ENCODE measurements at places on chromosomes 12 and 14. TPM values are rescaled to one million over a fixed set of nuclear protein-coding genes. Genes with fewer than 3 reads are reported as not detected.

- peak; percentile 71 for DNase-seq
Observed at GRCh38 chr12:122421821-122422729, at the start of gene CLIP1. CLIP1 (minus strand) TSS chr12:122422669; CDS start chr12:122380452, 42,217 bp downstream.

The LRIG3 gene
- total RNA-seq: 3.0 TPM

DNA sequence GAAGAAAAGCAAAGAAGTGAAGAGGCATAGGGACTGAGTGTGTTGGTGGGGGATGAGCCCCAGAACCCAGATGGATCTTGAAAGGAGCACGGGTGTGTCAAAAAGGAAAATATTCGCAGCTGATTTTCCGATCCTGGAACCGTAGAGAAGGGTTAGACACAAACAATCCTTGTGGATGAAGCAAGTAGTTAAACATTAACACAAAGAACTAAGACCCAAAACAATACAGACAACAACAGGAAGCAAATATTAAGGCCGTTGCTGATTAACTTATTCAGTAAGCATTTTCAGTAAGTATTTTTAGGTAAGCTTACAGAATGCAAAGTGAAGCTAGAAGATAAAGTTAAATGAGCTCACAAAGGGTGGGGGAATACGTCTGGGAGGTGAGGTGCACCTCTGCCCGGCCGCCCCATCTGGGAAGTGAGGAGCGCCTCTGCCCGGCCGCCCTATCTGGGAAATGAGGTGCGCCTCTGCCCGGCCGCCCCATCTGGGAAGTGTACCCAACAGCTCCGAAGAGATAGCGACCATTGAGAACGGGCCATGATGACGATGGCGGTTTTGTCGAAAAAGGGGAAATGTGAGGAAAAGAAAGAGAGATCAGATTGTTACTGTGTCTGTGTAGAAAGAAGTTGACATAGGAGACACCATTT lies 62.8 kb upstream of the PRB2 start:
- no peak for DNase-seq

GRCh38 chr14:69586404-69586803 lies 11.7 kb upstream of the CCDC177 start:
- DNase-seq: no peak

DNA sequence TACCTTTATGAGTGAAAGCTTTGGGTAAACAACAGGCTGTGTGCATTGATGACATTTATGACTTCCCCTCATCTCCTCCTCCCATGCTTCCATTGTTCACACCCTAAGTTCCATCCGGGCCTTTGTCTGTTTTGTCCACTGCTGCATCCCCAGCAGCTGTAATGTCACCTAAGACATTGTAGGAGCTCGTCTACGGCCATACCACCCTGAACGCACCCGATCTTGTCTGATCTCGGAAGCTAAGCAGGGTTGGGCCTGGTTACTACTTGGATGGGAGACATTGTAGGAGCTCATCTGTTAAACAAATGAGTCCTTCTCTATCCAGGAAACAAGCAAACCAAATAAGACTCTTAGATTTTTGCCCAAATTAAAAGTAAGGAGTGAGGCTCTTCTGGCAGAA lies 40.4 kb upstream of the SYCP3 start:
- DNase-seq: no peak

The CLEC1B gene
- not detected for total RNA-seq

GRCh38 chr14:83711046-83711445 lies 1818.9 kb upstream of the FLRT2 start:
- no peak for DNase-seq

The TMPRSS12 gene
- not detected for total RNA-seq

- no peak for DNase-seq
Observed at GRCh38 chr14:101855958-101856357, 94.4 kb downstream of the PPP2R5C start.

- DNase-seq: no peak
Observed at GRCh38 chr14:60510254-60510950, 1.5 kb downstream of the SIX6 start.

DNA sequence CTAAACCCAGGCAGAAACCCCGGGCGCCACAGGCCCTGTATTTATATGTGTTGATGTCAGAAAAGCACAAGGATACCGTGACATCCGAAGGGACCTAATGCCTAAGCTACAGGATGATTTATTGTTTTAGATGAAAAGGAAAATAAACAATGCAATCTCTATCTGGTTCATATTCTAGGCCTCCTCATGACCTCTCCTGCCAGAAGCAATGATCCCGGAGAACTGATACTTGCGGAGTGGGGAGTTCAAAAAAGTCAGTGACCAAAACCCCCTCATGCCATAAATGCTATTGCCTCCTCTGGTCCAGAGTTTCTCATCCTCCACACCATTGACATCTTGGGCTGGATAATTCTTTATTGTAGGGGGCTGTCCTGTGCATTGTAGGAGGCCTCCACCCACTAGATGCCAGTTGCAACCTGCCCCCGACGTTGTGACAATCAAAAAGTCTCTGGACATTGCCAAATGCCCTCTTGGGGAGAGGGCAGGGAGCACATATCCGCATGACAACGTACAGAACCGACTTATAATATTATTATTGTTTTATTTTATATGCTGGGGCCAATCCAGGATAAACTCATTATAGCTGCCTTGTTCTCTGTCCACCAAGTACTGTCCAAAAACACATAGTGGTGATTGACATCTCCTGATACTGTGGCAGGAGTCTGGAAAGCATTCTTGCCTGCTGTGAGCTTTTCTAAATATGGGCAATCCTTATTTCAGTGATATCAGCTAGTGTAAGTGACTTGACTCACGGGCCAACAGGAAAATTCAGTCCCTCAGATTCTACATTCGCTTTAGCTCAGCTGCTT lies 1.1 kb upstream of the CSRP2 start:
- peak; percentile 16 for DNase-seq

- no peak for DNase-seq
Observed at GRCh38 chr12:7396418-7396817, 47.5 kb downstream of the CD163L1 start.

DNA sequence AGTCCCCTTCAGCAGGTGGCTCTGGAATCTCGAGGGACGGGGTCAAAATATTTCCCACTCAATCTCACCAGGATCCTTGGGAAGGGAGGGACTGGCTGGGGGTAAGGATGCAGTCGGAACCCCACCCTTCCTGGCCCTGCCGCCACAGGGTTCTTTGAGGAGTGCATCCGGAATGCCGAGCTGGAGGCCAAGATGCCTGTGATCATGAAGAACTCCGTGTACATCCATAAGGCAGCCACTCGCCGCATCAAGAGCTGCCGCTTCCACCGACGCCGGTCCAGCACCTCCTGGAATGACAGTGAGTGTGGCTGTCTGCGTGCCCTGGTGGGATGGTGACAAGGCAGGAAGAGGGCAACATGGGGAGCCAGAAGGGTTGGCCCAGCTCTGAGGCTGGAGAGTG lies 43.1 kb downstream of the PLEKHD1 start:
- DNase-seq: no peak

DNA sequence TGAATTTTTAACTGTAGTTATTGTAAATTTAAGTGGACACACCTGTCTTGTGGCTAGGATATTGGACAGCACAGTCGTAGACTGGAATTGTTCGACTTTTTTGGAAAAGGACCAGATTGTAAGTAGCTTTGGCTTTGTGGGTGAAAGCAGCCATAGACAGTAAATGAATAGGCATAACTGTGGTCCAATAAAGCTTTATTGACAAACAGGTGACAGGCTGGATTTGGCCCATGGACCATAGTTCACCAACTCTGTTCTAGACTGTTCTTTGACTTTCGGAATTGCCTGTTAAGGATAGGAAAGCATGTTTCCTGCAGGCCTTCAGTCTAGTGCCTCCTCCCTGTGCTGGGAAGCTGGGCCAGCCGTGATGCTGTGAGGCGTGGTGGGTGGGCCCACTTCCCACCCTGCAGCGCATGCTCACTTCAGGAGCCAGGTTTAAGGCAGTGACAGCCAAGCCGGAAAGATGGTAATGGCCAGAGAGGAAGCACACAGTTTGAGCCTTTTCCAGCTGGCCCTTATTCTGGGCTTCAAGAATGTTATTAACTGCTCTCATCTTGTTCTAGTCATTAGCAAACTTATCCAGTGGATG lies 51.8 kb downstream of the PPP2R5C start:
- DNase-seq: peak; percentile 78

GRCh38 chr12:43069768-43070221 lies 480.2 kb upstream of the PRICKLE1 start:
- DNase-seq: peak; percentile 7

The OR4M1 gene
- total RNA-seq: not detected

GRCh38 chr14:87261621-87262020 lies 731.4 kb downstream of the GALC start:
- DNase-seq: no peak

DNA sequence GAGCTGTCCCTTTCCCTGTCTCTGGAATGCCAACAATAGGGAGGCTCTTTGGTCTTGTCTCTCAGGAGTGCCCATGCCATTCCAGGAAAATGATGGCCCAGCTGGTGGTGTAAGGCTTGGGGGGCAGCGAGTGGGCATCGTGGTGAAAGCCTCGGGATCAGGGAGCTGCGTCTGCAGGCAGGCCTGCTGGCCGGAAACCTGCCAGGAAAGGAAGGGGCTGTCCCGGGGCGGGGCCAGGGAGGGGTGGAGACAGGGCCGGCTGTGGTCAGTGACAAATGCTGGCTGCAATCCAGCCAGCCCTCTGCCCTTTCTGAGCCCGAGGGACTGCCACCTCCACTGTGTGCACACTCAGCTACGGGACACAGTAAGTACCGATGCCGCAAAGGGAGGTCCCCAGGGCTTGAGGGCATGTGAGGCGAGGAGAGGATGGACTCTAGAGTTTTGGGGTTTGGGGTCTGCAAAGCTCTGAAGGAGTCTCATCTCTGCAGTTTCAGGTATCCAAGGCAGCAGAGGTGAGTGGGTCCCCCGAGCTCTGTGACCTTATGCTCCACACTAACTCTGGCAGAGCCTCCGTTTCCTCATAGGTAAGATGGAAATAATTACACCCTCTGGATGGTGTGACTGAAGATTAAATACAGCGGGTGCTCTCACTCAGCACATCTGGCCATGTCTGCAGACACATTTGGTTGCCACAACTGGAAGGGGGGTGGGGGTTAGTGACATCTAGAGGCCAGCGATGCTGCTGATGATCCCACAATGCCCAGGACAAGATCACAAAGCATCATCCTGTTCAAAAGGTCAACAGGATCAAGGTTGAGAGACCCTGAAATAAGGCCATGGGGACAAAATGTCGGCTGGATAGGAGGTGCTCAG lies at the start of gene SERPINA5:
SERPINA5 (plus strand) TSS at position 300 of the 873 bp plus-strand sequence. CDS start 5,937 bp downstream, outside the sequence.
- DNase-seq: peak; percentile 67

The ATXN7L3B gene
- 25.9 TPM for total RNA-seq

DNA sequence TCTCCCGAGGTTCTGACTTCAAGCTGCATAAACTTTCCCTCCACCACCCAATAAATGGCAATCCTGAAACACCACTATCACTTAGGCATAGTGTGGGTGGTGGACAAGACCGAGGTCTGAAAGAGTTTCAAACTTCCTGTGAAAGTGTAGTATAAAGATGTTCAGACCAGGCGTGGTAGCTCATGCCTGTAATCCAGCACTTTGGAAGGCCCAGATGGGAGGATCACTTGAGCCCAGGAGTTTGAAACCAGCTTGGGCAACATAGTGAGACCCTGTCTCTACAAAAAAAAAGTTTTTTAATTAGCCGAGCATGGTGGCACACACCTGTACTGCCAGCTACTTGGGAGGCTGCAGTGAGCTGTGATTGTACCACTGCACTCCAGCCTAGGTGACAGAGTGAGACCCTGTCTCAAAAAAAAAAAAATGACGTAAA lies 61.9 kb downstream of the CCDC92 start:
- DNase-seq: no peak

DNA sequence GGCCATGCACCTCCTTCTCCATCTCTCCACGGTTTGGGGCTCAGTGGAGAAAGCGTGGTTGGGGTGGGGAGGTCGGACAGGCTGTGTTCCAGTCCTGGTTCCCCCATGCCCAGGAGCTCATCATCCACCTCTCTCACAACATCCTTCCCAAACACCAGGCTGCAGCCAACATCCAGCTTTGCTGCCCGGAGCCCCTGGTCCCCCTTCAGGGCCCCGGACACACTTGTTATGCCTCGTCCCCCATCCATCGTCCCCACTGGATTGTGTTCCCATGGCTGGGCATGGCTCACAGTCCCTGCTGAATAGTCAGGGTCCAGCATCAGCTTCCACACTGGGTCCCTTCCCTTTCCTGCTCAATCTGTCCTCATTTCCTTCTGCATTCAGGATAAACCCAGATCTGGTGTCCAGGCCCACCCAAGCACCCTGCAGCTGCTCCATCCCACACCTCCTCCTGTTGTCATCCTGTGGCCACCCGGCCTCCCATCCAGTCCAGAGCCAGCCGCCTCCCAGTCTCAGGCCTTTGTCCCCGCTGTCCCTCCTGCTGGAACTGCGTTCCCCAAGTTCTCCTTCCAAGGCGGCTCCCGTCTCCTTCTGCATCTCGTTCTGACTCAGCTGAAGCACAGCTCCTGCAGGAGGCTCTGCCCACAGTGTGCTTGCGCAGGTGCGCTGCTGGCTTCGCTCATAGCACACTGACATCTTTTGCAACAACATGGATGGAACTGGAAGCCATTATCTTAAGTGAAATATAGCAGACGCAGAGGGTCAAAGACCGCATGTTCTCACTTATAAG lies 211.4 kb upstream of the RTL1 start:
- DNase-seq: no peak

GRCh38 chr14:67377916-67378315 lies 17.8 kb downstream of the EIF2S1 start:
- no peak for DNase-seq

DNA sequence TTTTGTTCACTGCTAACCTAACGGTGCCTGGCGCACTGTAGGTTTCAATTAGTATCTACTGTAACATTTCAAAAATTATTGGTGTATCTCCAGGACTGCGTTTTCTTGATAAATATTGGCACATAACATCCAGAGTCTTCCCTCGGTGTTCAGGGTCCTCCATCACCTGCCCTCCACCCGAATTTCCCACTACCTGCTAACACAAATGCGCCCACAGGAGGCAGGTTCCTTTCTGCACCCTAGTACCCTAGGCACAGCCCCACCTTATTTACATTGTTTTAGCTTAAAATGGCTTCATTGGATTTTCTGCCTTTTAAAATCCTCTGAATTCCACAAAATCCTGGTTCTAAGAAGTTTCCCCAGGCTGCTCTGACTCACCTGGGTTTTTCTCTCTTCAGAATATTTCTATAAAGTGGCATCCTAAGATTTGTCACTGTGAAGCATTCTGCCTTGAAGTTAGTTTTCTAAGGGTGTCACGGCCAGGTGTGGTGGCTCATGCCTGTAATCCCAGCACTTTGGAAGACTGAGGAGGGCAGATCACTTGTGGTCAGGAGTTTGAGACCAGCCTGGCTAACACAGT lies 38.6 kb downstream of the CPM start:
- DNase-seq: no peak

The NTS gene
- total RNA-seq: not detected

DNA sequence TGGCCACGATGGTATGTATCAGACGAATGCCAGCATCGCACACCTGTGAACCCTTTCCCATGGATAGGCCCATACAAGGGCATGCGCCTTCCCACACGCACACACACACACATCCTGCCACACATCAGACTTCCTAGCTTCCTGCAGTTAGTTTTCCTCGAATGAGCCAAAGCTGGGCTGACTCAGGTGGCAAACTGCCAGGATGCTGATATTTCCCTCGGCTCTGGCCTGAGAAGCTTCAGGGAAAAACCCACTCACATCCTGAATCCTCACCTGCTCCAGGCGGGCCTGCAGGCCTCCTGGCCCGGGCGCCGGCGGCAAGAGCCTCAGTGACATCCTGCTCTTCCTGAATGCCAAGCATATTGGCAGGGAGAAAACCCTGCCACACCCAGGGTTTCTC lies 22.4 kb downstream of the CALM1 start:
- peak; percentile 90 for DNase-seq

The TAS2R43 gene
- 0.30 TPM for total RNA-seq

GRCh38 chr14:51534610-51535011 lies 117.1 kb upstream of the FRMD6 start:
- peak; percentile 16 for DNase-seq

The CLBA1 gene
- total RNA-seq: 1.2 TPM
